ENCODE measurements at places on chromosomes 5 and 9. TPM values are rescaled to one million over a fixed set of nuclear protein-coding genes. Genes with fewer than 3 reads are reported as not detected.

SPATA31E1 gene
- 0.01 TPM for total RNA-seq

GLRA1 gene
- not detected for total RNA-seq

ADCY2 gene
- not detected for total RNA-seq

PCDHGA4 gene
- 0.13 TPM for total RNA-seq

ANKRD18A gene
- 9.9 TPM for total RNA-seq

BTNL9 gene
- total RNA-seq: 1.1 TPM

DDX4 gene
- not detected for total RNA-seq

CNTNAP3 gene
- 8.0 TPM for total RNA-seq

CDH9 gene
- total RNA-seq: not detected

MYOT gene
- 0.13 TPM for total RNA-seq

IRX2 gene
- 1.4 TPM for total RNA-seq

NUTM2G gene
- not detected for total RNA-seq

HTR1A gene
- total RNA-seq: not detected

OR2S2 gene
- not detected for total RNA-seq

COL27A1 gene
- 7.8 TPM for total RNA-seq

FASTKD3 gene
- 14.6 TPM for total RNA-seq

Measured in A549 treated with AZD2906 at 1 μM for 4 hours (cell line).